Stimulated activated CD4-positive, alpha-beta T cell treated with anti-CD3 and anti-CD28 coated beads, TNF-alpha, amount 100 ng/mL, for 1 hour (primary cell): ENCODE measurements at places on chromosomes 5 and 9.

GRCh38 chr5:126267438-126267837, 155.8 kb upstream of the GRAMD2B start:
- DNase-seq = no peak

- no peak for DNase-seq
These were observed 5.2 kb downstream of the BICD2 start for GRCh38 chr9:92759446-92759845.

DNA sequence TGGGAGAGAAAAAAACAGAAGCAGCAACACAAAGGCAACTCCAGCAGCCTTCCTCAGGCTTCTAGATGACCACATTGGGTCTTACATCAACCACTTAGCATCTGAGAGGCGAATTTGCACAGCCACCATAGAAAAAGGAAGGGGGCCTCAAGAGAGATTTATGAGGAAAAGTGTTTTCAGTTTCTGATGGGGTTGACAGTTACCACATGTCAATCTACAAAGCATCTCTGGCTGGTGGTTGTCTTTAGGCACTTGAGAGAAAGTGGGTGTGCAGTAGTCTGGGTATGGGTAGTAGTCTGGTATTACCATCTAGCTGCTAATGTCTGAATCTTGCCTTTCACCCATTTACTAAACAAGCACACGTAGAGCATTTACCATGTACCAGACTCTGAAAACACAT, 137.5 kb downstream of the BAAT start:
- no peak for DNase-seq

DNA sequence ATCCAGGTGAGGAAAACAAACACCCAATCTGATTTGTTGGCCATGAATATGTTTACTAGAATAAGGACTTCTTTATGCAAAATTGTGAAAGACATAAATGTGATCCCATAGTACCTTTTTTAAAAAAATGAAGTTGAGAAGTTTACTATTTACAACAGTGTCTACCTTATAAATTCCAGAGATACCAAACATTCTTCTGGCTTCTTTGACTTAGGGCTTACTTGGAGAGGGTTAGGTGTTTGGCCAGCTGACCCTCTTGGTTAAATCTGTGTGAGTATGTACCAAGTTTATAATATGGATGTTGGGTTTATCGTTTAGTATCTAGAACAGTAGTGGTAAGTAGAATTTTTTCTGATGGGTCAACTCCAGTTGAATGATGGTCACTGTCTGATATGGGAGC, 212.3 kb downstream of the DOCK8 start:
- DNase-seq = no peak

GRCh38 chr9:133610845-133611244, 1.7 kb upstream of the FAM163B start:
- no peak for DNase-seq

- no peak for DNase-seq
These were observed 82.0 kb downstream of the SIL1 start for GRCh38 chr5:139116100-139116655.

DNA sequence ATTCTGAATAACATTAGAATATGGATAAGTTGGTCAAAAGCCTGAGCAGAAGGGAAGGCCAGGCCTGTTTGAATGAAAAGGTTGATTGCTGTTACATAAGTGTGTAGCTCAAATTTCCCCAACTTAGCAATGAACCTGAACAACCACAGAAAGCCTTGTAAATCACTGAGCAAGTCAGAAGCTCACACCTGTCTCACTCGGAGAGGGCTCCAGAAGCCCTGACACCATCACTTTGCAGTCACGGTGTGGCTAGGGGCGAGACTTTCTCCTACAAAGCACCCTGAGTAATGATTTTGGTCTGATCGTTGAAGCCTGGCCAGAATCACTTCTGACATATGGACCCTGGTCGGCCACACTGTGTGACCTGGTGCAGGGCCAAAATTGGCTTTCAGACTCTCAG, 62.0 kb downstream of the MTX3 start:
- DNase-seq = no peak

DNA sequence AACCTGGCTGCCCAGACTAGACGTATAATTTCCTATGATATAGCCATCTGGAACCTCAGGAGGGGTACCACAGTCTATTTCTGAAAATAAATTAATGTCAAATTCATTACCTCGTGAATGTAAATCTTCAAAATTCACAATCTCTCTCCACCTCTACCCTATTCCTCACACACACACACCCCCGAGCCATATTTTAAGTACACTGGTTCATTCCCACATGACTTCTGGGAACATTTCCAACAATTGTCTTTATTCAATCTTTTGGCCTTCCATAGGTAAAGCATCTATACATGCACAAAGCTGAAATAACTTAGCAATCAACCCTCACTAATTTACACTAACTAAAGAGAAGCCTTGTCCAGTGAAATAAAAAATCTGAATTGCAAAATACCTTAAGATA, 32.7 kb downstream of the SUSD1 start:
- no peak for DNase-seq
